Memory B cell (primary cell): ENCODE measurements at places on chromosomes 7 and 10.

DNA sequence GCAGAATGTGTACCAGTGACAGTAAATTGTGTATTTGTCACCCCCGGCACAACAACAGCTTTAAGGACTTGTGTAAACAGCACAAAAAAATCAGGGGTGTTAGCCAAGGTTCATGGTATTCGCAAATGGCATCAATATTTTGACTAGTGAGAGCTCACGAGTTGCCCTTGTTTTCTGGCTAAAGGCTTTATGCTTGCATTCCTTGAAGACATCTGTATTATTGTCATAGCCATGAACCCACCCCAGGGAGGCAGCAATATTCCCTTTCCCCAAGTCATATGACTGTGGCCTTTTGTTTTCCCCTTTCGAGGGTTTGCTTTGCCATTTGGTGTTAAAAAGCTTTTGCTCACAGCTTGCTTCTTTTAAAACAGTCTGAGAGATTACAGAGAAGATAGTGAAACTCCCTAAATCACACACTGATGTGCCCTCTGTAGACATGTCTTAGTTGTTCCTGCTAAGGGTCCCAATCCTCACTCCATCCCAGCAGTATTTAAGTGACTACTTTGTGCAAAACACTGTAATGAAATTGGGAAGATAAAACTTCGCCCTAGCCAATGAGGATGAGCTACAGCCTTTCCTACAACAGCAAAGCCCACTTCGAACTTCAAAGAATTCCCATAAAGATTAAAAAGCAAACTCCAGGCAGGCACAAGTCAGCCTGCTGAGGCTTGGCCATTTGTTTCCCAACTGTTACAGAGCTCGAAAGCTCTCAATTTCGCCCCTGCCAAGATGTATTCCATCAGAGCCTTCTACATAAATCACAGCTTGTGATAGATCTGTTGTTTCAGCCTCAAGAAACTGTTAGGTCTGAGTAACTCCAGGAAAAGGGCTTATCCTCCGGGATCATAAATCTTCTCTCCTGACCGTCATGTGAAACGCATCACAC lies 172.3 kb downstream of the ADAM12 start:
- no peak for DNase-seq

- DNase-seq = no peak
Measured at GRCh38 chr10:12564173-12564572, 214.8 kb downstream of the CAMK1D start.

DNA sequence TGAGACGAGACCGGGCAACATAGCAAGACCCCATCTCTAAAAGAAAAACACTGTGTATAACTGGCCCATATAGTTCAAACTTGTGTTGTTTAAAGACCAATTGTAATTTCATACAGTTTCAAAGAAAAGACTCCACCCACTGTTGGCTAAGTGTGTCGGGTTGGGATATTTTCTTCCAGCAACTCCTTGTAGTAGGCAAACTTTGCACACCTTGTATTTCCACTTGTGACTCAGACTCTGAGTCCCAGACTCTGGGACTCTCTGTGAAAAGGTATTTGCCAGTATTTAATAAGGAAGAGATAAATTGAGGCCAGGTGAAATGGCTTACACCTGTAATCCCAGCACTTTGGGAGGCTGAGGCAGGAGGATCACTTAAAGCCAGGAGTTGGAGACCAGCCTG lies 29.3 kb upstream of the RHBDD2 start:
- no peak for DNase-seq

DNA sequence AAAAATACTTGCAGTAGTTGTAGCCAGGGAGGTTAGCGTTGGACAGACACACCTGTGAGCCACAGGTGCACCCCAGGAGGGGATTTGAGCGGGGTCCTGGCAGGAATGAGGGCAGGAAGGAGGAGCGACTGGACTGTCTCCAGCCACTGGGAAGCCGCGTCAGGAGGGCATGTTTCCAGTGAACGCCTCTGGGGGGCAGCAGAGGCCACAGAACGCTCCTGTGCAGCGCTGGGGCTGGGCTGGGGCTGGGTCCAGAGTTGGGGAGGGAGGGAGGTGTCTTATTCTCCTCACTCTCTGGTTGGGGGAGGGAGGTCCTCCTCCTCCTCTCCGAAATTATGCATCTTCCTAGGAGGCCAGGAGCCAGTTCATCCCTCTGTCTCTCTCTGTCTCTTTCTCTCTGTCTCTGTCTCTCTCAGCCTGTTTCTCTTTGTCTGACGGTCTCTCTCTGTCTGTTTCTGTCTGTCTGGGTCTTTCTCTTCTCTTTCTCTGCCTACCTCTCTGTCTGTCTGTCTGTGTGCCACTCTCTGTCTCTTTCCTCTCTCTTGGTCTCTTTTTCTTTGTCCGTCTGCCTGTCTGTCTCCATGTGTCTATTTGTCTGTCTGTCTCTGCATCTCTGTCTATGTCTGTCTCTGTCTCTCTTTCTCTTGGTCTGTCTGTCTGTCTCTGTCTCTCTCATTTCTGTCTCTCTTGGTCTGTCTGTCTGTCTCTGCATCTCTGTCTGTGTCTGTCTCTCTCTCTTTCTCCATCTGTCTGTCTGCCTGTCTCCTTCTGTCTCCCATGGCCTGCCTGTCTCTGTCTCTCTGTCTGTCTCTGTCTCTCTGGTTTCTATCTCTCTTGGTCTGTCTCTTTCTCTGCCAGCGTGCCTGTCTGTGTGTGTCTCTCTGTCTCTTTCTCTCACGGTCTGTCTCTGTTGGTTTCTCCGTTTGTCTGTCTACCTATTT lies 9.9 kb upstream of the PSMG3 start:
- DNase-seq = peak; percentile 65

DNA sequence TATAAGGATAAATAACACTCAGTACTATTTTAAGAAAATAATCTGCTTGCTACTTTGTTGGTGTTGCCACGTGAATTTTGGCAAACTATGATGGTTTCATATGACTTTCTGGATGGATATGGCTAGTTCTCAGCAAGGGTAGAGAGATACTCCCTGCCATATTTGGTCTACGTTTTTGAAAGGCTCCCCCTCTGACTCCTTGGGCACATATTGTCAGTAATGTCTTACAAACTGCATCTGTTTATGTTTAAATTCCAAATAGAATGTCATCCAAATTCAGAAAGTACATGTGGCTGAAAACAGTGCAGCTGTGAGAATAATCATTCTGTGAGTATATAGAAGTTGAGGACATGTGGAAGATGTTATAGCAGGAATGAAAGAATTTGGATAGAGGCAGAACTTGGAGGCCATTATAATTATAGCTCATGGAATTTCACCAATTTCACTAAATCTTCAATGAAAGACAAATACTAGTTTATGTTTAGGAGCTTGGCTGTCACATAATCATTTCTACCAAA lies 107.8 kb downstream of the SRI start:
- no peak for DNase-seq

- DNase-seq = no peak
Measured at GRCh38 chr10:34364253-34365037, 450.7 kb downstream of the PARD3 start.

DNA sequence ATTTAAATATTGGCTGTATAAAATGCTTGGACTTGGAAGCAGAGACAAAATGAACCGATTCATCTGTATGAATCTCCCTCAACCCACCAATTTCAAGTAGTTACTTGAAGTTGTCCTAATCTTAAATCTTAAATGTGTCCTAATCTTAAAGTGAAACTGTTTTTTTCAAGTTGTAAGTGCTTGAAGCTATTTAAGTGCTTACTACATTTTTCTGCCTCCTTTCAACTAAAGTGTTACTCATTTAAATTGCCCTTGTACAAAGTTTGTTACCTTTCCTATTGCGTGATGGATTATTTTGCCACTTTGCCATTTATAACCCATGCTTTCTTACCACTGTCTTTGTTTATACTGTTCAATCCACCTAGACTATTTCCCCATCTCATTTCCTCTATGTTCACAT lies 2.8 kb downstream of the BCAP29 start:
- DNase-seq = no peak

GRCh38 chr10:48480397-48481374 lies 124.2 kb downstream of the ARHGAP22 start:
- no peak for DNase-seq

GRCh38 chr10:71657604-71658466 lies 61.7 kb downstream of the C10orf105 start:
- no peak for DNase-seq

- DNase-seq = no peak
Measured at GRCh38 chr7:36575832-36576231, 148.5 kb downstream of the AOAH start.

DNA sequence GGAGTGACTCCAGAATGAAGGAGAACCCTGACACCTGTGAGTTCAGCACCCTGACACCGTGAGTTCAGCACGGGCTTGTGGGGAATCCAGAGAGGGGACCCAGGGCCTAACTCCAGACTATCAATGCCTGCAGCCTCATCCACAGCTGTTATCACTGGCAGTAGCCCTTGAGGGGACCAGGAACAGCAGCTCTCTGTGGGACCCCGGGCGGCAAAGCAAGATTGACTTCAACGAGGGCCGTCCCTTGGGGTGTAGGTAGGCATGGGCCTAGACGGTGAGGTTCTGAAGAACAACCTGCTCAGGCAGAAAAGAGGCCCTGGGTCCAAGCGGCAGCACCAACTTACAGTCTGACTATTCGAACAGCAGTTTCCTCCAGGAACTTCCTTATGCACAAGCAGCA lies 8.9 kb downstream of the GRID1 start:
- DNase-seq = no peak

GRCh38 chr7:35817181-35817580 lies 16.3 kb downstream of the SEPTIN7 start:
- DNase-seq = no peak

GRCh38 chr7:77362905-77363304 lies 53.2 kb downstream of the GSAP start:
- DNase-seq = no peak

DNA sequence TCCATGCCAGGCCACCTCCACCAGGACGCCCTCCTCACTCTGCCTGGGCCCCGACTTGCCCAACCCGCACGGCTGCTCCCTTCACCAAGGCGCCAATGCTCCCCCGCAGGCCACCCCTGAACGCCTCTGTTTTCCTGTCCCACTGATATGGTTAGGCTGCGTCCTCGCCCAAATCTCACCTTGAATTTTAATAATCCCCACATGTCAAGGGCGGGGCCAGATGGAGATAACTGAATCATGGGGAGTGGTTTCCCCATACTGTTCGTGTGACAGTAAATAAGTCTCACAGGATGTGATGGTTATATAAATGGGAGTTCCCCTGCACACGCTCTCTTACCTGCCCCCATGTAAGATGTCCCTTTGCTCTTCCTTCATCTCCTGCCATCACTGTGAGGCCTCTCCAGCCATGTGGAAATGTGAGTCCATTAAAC lies 29.8 kb downstream of the RSU1 start:
- no peak for DNase-seq

DNA sequence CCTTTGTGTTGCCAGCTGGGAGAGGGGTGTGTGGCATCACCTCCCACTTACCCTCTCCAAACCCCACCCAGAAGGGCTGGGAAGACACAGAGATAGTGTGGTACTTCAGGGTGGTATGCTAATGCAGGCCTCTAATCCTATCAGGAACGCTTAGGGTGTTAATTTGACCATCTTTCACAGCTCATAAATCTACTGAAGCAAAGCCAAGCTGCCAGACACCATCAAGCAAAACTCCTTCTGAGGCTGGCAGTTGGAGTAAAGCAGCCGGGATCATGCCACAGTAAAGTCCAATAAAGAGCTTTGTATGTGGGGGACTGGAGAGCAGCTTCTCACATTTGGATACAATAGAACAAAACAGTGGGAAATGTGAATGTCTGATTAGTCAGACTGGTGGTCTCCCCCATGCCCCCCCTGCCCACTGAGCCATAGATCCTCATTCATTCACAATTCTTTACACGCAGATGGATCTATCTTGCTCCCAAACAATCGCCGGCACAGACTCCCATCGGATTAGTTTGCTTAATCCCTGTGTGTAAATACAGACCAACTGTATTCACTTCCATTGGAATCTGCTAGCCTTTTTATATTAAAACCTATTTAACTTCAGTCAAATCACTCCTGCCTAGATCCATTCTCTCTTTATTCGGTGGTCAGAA lies 29.6 kb downstream of the FGFBP3 start:
- no peak for DNase-seq

GRCh38 chr7:73864981-73865711 lies 4.2 kb downstream of the TMEM270 start:
- no peak for DNase-seq

GRCh38 chr10:103265717-103266329 lies 11.1 kb upstream of the INA start:
- DNase-seq = no peak

DNA sequence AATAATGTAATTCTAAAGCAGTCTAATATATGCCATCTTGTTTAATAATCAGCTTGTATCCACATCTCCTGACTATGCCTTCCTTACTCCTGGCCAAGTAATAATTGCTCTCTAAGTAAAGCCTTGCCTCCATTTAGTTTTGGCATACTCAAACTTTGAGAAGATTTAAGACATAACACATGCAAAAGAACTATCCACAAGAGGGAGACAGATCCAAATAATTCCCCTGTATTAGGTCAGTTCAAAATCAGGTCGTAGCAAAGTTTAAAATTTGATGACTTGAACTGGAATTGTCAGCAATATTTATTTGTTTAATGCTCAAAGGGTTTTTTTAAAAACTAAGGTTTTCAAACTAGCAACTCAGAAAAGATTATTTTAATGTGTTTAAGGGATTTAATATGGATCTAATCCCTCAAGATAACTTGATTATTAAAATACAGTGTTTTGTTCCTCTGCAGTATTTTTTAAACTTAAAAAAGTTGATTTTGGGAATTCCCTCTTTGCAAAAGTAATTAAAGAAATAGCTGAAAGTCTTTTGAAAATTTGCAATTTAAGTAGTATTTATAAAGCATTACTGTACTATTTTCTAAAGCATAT lies 95.3 kb downstream of the HDAC9 start:
- DNase-seq = no peak

DNA sequence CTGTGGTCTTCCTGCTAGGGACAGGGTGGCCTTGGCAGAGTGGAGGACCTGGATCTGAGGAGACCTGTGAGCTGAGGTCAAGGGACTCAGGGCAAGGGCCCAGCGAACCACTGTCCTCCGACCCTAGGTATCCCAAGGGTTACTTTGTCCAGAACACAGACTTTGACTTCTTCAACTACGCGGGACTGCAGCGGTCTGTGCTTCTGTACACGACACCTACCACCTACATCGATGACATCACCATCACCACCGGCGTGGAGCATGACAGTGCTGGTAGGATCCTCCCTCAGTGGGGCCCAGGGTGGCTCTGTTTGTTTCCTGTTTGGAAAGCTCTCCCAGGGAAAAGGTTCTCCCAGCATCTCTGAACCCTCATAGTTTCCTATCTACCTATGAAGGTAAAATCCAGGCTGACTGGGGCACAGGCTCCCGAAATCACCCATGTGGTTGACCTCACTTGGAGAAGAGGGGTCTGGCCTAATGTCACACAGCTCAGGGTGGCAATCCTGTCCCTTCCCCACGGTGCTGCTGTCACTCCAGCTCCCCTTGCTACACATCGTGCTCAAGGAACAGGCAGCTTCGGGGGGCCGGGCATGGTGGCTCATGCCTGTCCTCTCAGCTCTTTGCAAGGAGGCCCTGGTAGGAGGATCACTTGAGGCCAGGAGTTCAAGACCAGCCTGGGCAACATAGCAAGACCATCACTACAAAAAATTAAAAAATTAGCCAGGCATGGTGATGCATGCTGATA lies 57.6 kb downstream of the ZNF727 start:
- DNase-seq = no peak

GRCh38 chr10:68202960-68203353 lies 29.0 kb downstream of the ATOH7 start:
- no peak for DNase-seq

GRCh38 chr10:69232252-69232651 lies 12.1 kb downstream of the HKDC1 start:
- no peak for DNase-seq
